CD4-positive, alpha-beta T cell treated with Interleukin-15 for 4 hours (primary cell): ENCODE measurements at places on chromosomes 6 and 20.
A peak's percentile ranks its signal among the peaks of the same experiment; 100 is the strongest.

GRCh38 chr6:156954816-156955215 is 177.6 kb downstream of the ARID1B start:
- DNase-seq, result no peak

- no peak for DNase-seq
Measured at GRCh38 chr6:157101166-157101565, 222.2 kb downstream of the TMEM242 start.

DNA sequence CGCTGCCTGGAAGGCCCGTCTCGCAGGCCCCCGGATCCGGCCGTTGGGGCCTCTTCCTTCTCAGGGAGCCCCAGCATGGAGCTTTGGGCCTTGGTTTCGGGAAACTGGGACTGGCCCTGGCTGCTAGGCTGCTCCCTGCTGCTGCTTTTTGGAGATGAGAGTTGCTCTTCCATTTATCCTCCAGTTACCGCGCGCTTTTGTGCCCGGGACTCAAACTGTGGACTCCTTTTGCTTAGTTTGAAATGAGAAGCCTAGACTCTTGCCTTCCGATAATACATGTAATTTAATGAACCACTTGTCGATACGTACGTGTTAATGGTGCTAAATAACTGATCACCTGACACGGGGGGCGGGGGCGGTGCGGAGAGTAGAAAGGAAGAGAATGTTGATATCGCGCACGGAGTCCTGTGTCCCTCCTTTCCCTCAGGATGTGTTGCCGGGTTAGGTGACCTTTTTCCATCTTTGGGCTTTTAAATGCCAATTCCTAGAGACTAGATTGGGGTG is 968 bp downstream of the PHF3 start:
- DNase-seq, result peak; percentile 43

DNA sequence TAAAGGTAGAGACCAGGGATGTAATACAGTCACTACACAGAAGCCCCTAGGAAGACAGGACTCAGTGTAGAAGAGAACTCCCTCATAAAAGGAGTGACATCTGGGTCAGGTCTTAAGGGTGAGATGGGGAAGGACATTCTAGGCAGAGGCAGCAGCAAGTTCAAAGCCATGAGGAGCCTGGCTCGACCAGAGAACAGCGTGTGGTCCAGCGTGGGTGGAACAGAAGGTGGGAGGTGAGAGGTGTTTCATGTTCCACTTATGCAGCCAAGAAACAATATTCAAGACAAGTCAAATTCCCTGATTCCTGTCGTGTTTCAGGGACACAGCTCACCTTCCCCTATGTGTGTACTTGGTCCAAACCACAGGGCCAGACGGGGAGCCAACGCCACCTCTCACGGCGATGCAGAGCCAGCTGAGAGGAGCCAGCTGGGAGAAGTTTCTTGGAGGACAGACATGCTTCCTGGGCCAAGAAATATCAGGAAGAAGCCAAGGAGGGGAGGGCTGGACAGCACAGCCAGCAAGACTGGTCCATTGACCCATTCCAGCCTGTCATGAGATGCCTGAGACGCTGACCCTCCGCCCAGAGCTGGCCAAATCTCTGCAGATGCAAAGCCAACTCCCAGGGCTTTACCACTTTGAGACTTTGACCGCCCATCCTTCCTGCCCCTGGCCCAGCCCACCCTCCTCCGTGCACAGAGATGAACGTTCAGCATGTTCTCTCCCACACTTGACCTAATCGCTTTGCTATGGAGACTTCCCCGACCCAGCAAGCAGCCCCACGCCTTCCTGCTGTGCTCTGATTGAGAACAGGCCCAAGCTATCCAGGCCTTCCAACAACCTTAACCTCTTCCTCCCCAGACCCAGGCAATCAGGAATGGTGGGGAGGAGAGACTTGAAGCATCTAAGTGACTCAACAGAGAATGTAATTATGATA is 113.8 kb downstream of the PRND start:
- no peak for DNase-seq

- peak; percentile 40 for DNase-seq
Measured at GRCh38 chr6:149840345-149841075, 23.6 kb downstream of the LRP11 start.
